ENCODE measurements at places on chromosomes 2 and 18.
A peak's percentile ranks its signal among the peaks of the same experiment; 100 is the strongest.

GRCh38 chr2:222608081-222608480, 47.8 kb downstream of the FARSB start:
- DNase-seq = no peak

- DNase-seq = no peak
Observed at GRCh38 chr2:59881218-59881617, 672.2 kb downstream of the BCL11A start.

- no peak for DNase-seq
Observed at GRCh38 chr2:176193048-176193447, 4.6 kb downstream of the HOXD1 start.

DNA sequence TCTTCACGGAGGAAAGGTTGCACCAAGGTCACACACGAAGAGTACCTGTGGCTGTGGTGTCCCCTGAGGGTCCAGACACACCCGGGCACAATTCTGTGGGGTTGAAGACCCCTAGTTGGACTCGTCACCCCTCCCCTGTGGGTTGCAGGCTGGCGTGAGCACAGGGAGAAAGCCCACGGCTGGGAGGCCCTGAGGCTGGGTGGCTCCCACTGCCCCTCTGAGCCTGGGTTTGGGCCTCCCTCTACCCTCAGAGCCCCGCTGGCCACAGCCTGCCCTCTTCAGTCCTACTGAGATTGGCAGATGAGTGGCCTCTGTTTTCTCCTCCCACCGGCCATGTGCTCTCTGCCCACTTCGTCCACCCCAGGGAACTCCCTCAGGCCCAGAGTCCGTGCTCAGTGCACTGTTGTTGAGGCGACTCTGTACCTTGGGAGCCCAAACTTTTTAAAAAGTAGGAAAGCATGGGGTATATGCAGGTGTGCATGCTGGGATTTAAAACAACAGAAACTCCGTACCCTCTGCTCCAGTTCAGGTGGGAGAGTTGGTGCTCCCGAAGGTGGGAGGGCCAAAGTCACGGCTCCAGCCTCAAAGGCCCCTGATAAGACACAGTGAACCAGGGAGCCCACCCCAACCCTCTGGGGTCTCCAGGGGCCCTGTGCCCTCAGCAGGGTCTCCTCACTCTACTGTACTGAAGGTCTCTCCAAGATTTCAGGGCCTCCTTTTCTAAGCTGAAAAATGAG, 19.1 kb downstream of the RAMP1 start:
- no peak for DNase-seq

- DNase-seq = no peak
Observed at GRCh38 chr2:154836632-154837031, 138.1 kb downstream of the KCNJ3 start.

DNA sequence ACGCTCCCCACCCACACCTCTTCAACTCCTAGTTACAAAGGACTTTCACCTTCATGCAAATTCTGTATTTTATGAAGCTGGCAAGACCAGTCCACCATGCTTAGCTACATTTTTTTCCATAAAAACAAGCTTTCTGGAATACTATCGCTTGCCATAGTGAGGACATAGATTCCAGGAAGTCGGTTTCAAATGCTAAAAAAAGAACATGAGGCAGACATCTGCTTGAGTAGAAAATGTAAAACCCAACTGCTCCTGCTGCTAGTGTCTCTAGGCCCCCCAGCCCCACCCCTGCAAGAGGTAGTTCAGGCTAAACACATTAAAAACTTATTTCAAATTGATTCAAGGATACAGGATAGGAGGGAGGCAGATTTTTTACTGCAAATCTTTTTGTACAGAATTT, 148.9 kb downstream of the SMAD2 start:
- DNase-seq = no peak

GRCh38 chr18:21805771-21806366, 65.3 kb downstream of the MIB1 start:
- DNase-seq = no peak

- DNase-seq = no peak
Observed at GRCh38 chr2:24115057-24115456, 8.1 kb downstream of the PFN4 start.

- DNase-seq = peak; percentile 46
Observed at GRCh38 chr2:113890253-113891235, 655 bp downstream of the ACTR3 start.

DNA sequence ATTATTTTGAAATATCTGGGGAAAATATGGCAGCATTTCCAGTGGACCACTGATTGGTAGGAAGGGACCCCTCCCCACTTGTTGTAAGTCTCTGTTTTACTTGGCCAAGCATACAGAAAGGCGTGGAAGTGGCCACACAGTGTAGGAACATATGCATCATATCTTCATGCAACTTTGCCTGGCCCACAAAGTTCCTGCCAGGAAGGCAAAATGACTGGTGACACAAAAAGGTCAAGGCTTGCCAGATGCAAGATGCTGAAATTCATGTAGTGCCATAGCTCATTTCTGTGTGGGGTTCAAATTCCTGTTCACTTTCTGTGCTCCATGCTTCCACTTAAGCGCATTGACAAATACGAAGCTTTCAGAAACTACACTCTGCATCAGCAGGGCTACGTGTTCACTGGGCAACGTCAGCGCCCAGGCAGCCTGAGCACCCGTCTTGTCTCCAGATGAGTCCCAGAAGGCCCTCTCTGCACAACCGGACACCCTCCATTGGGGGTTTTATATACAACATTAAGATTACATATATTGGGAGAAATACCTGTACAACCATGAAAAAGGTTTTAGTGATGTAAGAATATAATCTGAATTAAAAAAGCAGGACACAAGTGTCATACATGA, 3.6 kb downstream of the DYNC2LI1 start:
- no peak for DNase-seq

DNA sequence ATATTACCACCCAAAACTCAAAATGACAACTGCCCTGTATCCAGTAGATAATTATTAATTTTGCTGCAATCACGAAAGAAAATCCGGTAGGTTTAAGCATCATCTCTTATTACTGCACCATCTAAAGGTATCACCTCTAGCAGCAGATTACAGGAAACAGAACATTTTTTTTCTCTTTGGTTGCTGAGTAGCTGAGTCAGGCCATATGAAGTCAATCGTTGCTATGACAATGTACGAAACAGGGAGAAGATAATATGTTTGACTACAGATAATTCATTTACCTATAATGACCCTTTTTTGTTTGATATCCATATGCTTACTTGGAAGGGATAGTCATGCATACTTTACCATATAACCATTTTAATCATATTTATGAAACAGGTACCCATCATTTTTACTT, 831.6 kb upstream of the CHAC2 start:
- DNase-seq = no peak

DNA sequence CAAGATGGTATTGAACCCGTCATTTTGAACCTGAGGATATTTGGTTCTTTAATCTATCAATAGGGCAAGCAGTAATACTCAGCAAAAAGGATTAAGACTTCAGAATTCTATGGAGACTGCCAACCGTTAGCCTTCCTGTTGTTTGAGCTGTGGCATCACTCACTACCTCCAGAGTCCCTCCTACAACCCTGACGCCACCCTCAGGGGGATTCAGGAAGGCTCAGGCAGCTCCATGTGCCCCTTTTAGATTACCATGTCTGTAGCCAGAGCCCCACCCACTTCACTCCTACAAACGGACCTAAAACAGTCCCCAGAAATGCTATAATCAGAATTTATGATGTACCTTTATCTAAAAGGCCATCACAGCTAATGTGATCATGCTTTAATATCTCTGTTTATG, 172.9 kb downstream of the EPHA4 start:
- DNase-seq = no peak

DNA sequence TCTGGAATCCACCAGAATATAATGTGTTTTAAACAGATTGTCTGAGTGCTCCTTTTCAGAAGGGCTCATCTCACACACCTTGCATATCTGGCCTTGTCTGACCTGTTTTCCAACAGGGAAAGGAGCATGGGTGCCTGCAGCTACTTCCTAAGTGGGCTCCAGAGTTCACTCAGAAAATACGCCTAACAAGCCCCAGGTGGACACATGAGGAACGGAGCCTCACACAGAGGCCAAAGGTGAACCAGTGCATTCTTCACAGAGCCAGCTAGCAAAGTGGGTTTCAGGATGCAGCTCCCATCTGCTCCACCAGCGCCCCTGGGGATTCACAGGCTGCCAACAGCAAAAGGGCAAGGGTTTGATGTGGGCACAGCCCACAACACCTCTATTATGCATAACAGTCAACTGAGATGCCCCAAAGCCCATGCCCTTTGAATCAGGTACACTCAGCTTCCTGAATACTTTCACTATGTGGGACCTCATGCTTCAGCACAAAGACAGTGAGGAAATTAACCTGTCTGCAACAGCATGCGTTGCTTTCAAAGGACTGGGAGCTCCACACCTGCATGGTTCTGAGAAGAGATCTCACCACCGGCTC, 86.6 kb downstream of the CCBE1 start:
- DNase-seq = no peak

DNA sequence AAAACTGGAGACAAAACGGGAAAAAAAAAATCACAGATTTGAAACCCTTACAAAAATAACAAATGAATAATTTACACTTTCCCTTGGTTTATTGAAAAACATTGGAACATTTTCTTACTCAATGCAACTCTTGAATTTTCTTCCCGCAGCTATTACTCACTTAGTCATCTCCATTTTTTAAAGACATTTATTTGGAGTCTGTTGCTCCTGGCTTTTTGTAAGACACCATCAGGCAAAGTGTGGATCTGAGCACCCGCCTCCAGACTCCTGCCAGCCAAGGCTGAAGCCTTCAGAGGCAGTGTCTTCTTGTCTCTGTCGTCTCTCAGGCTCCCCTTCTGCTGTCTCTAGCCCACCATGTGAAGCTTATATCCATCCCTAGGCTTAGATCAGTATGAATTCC, 46.2 kb downstream of the TRIB2 start:
- no peak for DNase-seq

DNA sequence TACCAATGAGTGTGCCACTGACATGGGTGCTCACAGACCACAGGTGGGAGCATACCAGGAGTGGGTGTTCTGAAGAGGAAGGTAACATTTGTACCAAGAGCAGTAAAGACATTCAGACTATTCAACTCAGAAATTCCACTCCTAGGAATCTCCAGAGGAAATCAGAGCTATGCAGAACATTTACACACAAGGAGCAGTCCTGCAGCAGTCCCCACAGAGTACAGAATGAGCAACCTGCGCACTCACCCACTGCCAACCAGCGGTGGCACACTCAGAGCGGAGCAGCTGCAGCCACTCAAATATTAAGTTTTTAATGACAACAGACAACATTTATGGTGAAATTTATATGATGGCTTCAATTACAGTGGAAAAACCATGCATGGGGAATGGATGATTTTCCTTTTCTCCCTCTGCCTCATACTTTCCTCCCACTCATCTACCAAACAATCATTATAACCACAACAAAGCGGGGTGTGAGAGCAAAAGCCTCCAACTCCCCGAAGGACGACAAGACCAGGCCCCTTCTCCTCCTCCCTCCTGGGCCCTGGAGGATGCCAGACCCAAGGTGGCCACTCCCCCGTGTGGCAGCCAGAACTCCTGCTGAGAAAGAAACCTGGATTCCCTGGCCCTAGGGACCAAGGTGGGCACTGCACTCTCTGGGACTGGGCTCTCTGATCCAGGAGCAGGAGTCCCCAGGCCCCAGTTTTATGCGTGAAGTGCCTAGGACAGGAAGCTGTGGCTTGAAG, 5.4 kb downstream of the HS6ST1 start:
- no peak for DNase-seq

GRCh38 chr18:12750076-12750714, 47.4 kb downstream of the PSMG2 start:
- no peak for DNase-seq

- no peak for DNase-seq
Observed at GRCh38 chr2:108982259-108982679, 6.8 kb downstream of the EDAR start.

DNA sequence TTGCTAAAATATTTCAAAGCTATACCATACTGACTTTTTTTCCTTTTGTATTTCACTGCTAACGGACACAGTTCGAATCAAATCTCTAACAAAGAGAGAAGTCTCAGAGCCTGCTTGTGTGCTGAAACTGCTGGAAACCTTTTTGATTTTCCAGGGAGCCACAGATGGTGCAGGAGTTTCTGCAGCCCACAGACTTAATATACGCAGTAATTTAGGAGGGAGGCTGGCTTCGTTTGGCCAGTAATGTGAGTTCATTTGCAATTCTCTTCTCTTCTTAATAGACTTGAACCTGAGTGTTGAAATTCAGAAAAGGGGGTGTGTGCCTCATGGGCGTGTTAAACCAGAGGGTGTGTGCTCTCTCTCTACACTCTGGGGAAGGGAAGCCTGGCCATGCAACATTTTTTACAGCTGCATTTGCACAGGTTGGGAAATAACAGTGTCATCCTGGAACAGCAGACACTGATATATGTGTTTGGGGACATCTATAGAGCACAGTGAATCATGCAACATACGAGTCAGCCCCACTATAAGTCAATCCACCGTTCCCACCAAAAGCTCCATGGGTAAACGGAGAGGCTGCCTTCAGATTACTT, 333.0 kb downstream of the CLIP4 start:
- no peak for DNase-seq

GRCh38 chr18:35515460-35516130, 17.8 kb upstream of the INO80C start:
- no peak for DNase-seq

- no peak for DNase-seq
Observed at GRCh38 chr2:40420478-40420877, 31.4 kb downstream of the SLC8A1 start.

- no peak for DNase-seq
Observed at GRCh38 chr2:47336259-47337238, 66.4 kb upstream of the MSH2 start.

GRCh38 chr2:9760069-9760901, 83.0 kb upstream of the TAF1B start:
- no peak for DNase-seq

DNA sequence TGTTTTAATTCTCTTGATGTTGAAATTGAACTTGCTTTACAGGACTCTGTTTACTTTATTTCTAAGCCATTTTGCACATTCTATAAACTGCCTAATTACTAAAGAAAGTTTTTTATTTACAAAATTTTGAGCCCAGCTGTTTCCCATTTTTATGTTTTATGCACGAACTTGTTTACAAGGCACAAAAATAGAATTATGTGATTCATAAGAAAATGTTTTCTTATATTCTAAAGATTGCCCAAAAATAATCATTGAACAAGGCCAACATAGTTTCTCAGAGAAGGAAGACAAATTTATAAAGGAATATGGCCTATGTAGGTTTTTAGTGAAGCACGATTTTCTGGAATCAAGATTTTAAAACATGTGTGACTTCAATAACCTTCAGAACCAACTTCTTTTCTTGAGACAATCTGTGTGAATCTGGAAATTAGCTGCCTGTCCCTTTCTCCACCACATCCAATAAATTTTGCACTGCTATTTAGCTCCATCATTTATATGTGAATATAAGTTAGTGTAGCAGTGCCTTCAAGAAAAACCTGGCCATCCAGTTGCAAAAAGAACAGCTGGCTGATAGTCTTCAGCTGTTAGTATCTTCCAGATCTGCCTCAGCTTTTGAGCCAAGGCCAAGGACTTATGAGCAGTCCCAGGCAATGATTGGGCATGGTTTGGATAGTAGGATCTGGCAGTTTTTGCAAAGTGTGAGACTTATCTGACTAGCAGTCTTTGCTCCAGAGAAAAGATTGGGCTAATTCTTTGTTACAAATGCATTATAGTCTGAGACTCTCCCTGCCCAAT, 253.2 kb upstream of the COL3A1 start:
- DNase-seq = no peak
